ENCODE measurements at places on chromosomes 1 and 21.
A peak's percentile ranks its signal among the peaks of the same experiment; 100 is the strongest.

DNA sequence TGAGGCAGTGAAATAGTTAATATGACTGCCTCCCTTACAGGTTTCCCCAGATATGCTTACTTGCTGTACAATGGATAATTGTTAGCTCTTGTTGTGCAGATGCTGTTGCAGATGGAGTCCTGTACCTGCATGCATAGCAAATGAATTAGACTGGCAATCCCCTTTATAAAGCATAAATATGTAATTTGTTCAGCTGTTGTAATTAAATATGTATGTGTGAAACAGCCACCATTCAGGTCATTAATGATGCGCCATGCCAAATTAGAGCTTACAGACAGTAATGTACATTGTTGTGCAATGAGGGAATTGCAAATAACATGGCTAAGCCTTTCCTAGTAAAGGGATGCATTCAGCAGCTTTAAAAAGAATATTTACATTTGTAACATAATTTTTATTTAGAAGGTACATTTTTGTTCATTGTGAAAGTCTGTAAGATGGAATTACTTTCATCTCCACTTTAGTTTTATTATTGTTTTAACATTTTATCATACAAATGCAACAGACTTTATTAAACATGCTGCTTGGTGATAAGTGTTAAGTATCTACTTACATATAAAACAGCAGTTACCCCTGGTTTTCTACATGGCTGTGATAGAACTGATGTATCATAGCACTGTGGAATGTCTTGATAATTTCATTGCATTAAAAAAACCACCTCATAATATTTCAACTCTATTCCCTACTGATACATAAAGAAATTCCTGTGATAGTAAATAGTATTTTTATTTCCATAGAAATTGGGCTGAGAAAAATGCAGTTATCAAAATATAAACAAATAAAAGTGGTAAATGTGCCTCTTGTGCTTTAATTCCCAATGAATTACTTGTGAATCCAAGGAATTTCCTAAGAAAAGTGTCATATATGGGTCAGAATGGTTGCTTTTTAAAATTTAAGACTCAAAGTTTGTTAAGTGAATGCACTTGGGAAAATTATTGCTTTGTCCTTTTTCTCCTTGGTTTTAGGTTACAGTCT lies 99.0 kb downstream of the NFIA start:
- no peak for DNase-seq

DNA sequence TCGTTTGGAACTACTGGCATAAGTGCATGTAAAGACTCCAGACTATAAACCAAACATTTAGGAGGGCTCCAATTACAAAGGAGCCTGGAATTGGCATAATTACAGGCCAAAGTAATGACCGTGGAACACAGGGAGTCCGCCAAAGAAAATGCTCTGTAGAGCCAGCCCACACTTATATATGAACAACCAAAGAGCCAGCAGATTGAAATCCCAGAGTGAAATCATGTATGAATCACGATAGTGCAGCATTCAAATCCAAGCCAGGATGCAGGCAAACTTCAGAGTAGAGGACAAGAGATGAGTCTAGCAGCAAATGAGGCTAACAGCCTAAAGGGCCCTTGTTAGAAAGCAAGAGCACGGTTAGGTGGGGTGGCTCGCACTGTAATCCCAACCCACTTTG lies 13.1 kb downstream of the VPS26C start:
- no peak for DNase-seq

DNA sequence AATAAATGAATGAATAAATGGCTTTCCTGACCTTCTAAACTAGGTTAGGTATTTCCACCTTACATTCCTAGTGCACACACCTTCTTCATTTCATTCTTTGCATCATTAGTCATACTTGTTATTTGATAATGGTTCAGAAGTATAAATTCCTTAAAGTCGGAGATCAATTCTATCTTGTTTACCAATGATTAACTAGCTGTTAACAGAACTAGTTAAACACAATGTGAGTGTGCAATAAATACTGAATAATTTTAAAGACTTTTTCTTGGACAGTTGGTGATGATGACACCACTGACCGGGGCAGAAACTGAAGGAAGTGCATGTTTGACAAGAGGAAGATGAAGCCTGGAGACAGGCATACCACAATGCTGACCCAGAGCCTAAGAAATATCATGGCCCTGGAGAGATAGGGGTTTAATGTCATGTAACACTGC lies 207.1 kb upstream of the DEPDC1 start:
- no peak for DNase-seq

DNA sequence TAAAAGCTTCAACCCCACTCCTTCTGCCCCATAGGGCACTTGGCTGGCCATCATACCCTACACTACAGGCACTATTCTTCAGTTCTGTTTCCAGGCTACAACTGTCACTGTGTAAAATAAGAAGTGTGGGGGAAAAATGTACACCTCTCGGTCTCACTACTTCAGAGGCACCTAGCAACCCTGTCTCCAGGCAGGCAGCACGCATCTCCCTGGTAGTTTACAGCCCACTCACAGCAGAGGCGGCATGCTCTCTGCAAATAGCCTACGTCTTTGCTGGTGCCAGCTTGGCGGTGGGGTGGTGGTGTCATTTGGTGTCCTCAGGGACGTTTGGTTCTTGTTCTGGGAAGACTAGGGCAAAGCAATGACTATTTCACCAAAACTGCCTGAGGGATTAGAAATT lies 48.2 kb upstream of the BTG3 start:
- DNase-seq, result no peak

DNA sequence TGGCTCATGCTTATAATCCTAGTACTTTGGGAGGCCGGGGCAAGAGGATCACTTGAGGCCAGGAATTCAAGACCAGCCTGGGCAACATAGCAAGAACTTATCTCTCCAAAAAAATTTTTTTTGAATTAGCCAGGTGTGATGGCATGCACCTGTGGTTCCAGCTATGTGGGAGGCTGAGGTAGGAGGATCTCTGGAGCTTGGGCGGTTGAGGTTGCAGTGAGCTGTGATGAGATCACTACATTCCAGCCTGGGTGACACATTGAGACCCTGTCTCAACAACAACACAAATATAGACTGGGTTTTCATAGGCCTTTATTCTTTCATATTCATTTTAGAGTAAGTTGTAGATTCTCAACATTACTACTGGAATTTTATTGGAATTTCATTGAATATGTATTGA lies 12.8 kb downstream of the MED18 start:
- DNase-seq, result no peak

DNA sequence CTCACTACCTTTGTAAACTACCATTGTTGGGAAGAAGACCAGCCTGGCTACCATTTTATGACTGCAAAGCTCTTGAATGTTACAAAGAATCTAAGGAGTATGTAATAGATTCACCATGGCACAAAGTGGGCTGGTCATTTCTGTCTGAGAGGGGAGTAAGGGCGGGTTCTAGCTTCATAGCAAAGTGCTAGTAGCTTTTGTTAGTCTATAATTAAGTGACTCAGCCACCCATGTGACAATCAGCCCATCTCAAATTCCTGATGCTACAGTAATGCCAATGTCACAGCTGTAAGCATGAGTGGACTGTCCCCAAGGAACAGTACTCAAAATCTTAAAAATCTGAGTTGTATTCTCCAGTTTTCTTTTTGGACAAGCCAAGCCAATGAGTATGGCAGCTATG lies 15.4 kb upstream of the OTUD3 start:
- DNase-seq, result no peak

- no peak for DNase-seq
Observed at GRCh38 chr1:178528228-178528952, 15.5 kb downstream of the TEX35 start.

- DNase-seq, result no peak
Observed at GRCh38 chr1:119909890-119910596, 13.7 kb upstream of the ADAM30 start.

- no peak for DNase-seq
Observed at GRCh38 chr1:14094611-14095400, 394.8 kb downstream of the PRDM2 start.

GRCh38 chr1:78333502-78333901 lies 157.3 kb upstream of the PTGFR start:
- DNase-seq, result no peak

DNA sequence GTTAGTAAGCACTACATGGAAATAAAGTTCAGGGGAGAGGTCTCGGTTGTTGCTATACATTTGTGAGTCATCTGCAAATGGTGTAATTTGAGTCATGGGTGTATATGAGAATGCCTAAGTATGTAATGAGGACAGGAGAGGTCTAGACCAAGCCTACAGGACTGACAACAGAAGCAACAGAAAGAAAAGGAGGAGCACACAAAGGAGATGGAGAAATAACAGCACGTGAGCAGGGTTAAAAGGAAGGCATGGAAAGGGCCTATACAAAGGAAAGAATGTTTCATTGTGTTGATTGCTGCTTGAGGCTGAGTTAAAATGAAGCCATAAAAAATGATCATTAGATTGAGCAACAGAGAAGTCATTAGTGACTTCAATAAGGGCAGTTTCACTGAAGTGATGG lies 28.0 kb upstream of the PRKAA2 start:
- no peak for DNase-seq

GRCh38 chr1:169113613-169114119 lies 7.2 kb downstream of the ATP1B1 start:
- DNase-seq, result no peak

- no peak for DNase-seq
Observed at GRCh38 chr21:41750532-41751151, 16.2 kb downstream of the RIPK4 start.

DNA sequence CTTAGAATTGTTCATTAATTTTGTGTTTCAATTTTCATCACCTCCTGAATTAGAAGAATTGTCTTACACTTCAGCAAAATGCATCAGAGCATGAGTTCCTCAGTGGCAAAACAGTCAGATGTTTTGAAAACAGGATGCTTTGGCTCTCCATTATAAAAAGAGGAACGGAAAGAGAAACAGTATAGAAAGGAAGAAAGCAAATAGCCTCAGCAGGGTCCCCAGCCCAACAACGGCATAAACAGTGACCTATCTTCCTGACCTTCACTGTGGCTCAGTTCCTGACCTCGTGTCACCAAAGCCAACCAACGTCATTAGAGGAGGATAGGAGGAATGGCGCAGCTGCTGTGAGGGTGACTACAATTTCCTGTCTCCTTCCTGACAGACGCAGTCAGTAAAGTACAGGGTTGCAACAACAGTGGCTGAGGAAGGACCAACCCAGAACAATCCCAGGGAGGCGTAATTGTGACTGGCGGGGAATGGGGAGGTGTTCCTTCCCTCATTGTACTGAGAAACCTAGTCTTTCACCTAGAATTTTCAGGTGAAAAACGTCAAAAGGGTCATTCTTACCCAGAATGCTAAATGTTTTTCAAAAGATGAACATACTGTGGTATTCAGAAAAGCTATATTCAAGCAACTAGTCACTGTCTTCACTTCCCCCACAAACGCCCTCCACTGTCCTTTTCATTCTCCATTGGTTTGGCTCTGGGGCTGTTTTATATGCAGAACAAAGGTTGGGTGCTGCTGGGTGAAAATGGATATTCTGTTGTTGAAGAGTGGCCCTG lies 197.9 kb upstream of the SGIP1 start:
- peak; percentile 69 for DNase-seq

DNA sequence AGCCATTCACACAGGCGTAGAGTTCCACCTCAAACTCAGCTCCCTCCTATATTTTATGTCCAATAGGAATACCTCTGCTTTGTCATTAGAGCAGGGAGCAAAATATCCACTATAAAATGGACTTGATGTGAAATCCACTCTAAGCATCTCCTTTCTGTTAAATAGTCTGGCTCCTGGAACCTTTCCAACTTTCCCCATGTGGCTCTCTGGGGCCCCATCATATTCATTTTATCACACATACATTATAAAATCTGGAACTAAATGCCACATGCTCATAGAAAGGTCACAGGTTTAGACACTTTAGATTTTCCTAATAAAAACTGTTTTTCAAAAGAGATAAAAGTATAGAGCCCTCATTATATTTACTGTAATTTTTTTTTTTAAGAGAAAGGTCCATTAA lies 82.1 kb downstream of the PTPN14 start:
- no peak for DNase-seq

Data from germinal center (tissue), 1 donor.